ENCODE measurements at places on chromosomes 16 and 17.
A peak's percentile ranks its signal among the peaks of the same experiment; 100 is the strongest.

DNA sequence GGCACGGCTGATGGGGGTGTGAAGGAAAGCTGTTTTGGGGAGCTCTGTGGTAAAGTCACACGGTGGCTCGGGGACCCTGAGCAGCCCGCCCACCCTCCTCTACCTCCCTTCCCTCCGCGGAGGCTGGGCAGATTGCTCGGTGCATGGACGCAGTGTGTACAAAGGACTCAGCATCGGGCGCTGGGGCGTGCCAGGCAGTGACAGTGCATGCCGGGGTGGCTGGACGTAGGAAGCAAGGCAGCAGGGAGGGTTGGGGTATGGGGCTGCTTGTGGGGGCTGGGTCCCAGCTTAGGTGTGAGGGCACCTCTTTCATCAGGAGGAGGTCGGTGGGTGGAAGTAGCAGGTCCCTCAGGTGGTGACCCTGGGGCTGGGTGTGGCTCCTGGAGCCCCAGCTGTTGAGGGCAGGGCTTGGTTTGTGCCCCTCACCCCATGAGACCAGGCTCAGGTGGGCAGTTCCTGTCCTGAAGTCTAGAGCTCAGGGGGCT is 159.9 kb upstream of the GSE1 start:
- DNase-seq, result no peak

- no peak for DNase-seq
These were observed 46.5 kb downstream of the CNOT1 start for GRCh38 chr16:58582971-58583765.

DNA sequence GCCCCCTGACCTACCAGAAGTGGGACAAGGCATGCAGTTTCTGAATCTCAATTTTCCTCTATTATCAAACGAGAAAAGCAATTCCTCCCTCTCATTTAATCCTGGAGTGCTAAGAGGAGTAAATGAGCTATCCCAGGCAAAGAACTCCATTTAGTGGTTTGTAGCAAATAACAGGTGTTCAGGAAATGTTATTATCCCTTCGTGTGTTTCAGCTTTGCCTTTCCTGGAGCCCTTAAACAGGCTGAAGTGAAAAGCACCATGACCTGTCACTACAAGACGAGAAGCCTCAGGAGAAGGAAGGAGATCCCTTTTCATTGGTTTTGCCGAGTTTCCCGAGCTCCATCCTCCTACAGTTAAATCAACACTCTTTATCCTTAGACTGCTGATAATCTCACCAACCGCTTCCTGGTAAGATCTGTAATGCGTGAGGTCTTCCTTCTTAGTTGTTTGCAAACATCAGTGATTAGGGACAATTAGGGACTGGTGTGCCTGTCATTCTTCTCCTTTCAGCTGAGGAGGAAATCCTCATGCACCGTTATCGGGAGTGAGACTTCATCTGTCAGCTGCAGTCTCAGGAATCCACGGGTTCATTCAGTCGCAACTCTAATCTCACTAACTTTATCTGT is 30.8 kb upstream of the MYOCD start:
- no peak for DNase-seq

GRCh38 chr16:4639899-4640509 is 15.4 kb downstream of the MGRN1 start:
- DNase-seq, result no peak

DNA sequence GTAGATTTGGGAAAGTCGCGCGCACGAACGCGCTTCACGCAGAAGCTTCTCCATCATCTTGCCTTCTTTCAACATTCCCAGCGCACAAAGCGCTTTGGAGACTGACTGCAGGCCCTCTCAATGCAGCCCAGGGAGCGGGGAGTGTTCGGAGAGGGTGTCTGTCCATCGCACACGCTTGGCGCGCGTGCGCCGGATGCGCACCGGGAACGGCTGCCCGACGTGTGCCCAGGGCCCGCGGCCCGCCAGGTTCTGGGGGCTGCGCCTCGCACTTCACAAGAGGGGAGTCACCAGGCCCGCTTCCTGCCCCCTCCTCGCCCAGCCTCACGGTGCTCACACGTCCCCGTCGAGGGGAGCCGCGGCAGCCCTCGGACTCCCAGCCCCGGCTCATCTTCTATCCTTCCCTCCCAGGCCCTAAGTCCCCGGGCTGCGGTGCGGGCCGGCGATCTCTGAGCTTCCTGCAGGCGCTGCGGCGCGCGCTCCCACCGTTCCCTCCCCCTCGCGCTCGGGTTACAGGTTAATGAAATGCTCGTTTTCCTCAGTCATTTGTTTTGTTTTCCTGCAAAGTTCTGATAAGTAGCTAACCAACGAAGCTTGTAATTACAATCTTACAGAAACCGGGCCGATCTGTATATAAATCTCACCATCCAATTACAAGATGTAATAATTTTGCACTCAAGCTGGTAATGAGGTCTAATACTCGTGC is 2.8 kb upstream of the IRX3 start:
- DNase-seq, result no peak

DNA sequence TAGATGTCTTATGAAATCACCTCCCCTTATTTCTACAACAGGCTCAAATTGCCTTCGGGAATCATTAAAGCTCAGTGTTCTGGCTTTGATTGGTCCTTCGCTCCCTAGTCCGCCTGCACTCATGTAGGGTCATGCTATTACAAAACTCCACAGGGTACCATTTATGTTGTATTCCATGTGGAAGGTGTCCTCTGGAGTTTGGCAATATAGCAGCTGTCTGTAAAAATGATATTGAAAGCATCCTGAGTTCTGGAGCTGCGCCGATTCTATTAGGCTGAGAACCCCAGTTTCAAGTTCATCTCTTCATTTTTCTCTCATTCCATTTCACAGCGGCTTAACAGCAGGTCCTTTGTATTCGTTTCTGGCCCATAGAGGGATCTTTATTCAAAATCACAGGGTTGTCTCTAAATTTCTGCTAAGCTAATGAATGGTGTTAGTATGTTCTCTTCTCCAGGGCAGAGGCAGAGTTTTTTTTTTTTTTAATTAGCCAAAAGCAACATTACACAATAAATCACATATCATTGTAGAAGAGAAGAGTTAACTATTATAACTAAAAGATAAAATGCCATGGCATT is 71.9 kb upstream of the TEKT1 start:
- DNase-seq, result no peak

DNA sequence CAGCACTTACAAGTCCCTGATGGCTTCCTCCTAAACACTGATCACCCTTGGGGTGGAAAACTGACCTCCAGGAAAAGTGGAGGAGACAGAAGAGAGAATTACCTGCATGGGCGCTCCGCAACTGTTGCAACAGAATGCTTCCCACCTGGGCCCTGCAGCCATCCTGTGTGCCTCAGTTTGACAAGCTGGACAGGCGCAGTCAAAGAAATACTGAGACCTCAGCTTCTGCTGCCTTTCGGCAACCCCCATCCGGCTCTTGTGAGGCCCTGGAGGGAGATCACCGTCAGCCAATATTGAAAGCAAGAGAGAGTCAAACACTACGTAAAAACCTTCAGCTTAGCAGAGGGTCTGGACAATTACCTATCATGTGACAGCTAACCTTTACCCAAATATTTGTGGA is 24.8 kb downstream of the SERPINF1 start:
- DNase-seq, result no peak

GRCh38 chr17:83191388-83192160 is 112.2 kb downstream of the METRNL start:
- no peak for DNase-seq

- peak; percentile 92 for DNase-seq
These were observed 190.4 kb downstream of the ABCC12 start for GRCh38 chr16:47965439-47965838.

DNA sequence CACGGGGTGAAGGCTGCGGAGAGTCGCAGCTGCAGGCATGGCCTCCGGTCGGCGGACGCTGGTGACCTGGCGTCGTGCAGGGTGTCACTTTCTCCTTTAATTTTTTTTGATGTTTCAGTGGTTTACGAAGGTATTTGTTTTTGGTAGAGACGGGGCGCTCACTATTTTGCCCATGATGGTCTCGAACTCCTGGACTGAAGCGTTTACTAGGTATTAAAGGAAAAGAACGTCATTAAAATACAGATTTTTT is 17.1 kb downstream of the ZNF213 start:
- no peak for DNase-seq

DNA sequence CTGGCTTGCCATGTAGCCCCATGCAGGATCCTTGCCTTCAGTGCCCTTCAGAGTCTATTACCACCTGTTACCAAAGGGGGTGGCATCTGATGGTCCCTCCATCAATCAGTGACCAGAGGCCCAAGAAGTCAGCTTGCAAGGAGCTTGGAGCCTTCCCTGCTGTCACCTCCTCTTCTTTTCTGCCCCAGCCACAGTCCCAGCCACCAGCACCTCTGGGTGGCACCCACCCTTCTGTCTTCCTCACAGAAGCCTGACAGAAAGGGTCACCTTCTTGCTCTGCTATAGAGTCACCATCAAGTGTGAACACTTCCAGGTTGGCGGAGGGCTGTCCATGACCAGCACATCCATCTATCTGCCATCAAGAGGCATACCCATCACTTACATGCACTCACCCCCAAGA is 203.2 kb downstream of the SALL1 start:
- no peak for DNase-seq

- DNase-seq, result peak; percentile 16
These were observed 136.2 kb upstream of the AXIN2 start for GRCh38 chr17:65697661-65698060.

- no peak for DNase-seq
These were observed 709 bp downstream of the RAB34 start for GRCh38 chr17:28716740-28717577.

- no peak for DNase-seq
These were observed 92.3 kb upstream of the TMEM97 start for GRCh38 chr17:28226563-28227315.

DNA sequence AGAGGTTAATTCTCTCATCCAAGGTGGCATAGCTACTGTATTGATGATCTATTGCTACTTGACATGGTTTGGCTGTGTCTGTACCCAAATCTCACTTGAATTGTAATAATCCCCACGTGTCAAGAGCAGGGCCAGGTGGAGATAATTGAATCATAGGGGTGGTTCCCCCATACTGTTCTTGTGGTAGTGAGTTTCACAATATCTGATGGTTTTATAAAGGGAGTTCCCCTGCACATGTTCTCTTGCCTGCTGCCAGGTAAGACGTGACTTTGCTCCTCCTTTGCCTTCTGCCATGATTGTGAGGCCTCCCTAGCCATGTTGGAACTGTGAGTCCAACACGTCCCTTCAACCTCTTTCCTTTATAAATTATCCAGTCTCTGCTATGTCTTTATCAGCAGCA is 22.9 kb upstream of the CPPED1 start:
- DNase-seq, result no peak

DNA sequence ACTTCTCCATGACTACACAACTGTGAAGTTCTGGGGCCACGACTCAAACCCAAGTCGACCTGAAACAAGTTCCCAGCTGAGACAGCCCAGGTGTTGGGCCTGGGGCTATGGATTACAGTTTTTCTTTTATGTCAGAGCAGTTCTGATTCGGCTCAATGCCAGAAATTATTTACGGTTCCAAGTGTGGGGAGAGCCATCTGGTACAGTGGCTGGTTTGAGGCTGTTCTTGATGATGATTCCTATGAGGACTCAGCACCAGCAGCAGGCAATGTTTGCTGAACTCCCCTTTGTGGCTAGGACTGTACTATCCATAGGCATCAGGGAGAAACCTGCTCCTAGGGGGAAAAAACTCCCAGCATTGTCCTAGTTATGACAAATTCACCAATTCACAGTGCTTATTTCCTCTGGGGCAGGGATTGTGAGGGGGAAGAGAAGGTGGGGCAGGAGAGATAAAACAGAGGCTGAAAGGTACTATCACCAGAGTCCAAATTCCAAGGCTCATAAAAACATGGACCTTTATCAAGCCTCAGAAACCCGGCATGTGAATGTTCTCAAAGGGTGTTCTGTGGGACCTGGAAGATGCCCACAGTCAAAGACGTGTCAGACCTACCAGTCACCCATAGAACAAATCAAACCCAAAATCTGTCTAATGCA is 18.2 kb upstream of the CMTM4 start:
- no peak for DNase-seq

Measured in NCI-H2227 treated with DMSO at 0.1 percent for 48 hours (cell line).